ENCODE measurements at places on chromosomes 6 and 20. TPM values are rescaled to one million over a fixed set of nuclear protein-coding genes. Genes with fewer than 3 reads are reported as not detected.

The PAQR8 gene
- total RNA-seq: 20.5 TPM

The PRRT1 gene
- total RNA-seq: 2.8 TPM

The FNDC1 gene
- total RNA-seq: 0.26 TPM

The TRMT6 gene
- total RNA-seq: 19.1 TPM

The TRIM15 gene
- not detected for total RNA-seq

The CRISP2 gene
- 0.60 TPM for total RNA-seq
